Erythroblast (primary cell): ENCODE measurements at places on chromosomes 3 and 15.

DNA sequence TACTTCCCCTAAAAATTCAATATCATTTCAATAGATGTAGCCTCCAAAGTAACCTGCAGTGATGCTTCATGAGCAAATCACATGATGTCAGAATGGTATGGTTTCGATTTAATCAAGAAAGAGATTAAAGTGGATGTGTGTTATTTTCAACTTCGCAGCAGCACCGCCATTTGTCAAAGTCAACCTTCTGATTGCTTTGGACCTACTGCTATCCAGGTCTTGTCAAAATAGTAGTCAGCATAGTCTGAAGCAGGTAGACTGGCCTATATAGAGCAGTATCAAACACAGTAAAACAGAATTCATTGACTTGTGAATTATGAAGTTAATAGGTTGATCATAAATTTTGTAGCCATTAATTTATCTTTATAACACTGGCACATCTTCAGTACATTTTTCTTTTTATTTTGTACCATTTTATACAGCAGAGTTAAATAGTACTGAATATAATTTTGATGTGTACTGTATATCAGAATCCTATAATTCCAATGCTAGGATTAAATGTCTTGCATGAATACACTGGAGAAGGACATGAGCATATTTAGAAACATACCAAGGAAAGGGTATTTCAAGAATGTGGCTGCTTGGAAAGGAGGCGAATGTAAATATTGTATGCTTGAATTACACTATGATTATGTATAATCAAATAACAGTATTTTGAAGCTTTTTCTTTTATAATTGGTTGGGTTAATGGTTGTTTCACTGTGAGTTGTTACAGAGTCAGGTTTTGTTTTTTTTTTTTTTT is 79.6 kb downstream of the CDIN1 start:
- no peak for DNase-seq

DNA sequence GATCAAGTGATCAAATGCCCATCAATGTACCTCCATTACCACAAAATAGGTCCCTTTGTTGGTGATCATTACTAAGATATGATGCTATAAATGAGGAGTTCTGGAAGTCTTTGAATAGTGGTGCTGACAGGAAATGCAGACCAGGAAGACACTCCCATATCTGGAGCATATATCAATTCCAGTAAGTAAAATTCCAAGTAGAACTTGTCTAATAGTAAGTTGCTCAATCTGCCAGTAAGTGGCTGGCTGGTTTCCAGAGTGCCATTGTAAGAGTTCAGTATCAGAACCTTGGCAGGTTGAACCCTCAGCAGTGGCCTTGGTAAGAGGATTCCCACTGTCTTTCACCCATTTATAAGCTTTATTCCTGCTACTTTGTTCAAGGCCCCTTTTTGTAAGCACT is 379.9 kb upstream of the RBMS3 start:
- peak; percentile 2 for DNase-seq

GRCh38 chr3:120177707-120178306 is 83.6 kb upstream of the GSK3B start:
- no peak for DNase-seq

GRCh38 chr3:18252578-18252977 is 172.6 kb downstream of the SATB1 start:
- DNase-seq = no peak

- DNase-seq = no peak
Observed at GRCh38 chr3:161549261-161549660, 52.7 kb downstream of the OTOL1 start.

DNA sequence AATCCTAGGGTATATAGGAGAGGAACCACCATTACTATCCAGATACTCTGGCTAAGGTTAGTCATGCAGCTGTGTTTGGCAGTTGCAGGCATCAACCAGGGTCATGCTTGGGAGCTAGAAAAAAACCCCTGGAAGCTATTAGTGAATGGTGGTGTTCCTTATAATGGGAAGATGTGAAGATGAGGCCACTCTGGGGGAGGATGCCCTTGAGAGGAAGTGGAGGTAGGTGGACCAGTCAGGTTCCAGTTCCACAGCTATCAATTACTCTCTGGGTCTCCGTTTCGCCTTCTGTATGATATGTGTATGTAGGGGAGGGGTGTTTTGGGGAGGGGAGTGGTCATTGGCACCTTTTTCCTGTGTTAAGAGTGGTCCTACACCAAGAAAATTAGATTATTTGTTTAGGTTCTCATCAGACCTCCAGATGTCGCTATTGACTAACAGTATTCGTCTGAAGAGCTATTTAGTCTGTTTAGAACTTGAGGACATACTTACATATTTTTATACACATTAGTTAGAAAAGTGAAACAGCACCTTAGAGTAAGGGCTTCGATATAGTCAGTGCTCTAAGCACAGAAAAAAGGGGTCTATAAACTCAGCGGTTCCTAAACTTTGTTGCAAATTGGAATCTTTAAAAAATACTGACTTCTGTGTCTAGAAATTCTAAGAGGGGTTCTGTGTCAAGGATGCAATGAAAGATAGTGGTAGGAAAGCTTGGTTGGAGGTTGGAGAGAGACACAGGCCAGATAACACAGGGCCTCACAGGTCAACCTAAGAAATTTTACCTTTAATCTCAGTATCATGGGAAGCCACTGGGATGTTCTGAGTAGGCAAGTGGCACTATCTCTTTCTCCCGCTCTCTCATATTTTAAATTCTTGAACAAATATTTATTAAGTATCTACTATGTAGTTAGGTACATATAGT is 9.1 kb upstream of the HPS3 start:
- peak; percentile 70 for DNase-seq

DNA sequence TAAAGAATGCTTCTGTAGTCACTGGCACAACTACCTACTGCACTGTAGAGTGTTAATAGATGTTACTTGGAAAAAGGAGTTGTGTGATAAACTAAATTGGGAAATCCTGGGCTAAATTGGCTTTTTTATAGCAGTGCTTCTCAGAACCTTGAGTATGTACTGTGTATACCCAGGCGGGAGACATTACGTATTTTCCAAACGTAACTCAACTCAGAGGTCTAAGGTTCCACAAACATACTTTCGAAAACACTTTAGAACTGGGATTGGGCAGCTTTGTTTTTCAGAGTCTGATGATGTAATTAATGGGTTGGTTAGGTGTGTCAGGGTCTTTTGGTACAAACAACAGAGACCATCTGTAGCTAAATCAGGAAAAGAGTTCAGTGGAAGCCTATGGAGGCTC is 53.5 kb upstream of the CHST2 start:
- DNase-seq = no peak

- no peak for DNase-seq
Observed at GRCh38 chr3:14285548-14285925, 106.9 kb downstream of the LSM3 start.

DNA sequence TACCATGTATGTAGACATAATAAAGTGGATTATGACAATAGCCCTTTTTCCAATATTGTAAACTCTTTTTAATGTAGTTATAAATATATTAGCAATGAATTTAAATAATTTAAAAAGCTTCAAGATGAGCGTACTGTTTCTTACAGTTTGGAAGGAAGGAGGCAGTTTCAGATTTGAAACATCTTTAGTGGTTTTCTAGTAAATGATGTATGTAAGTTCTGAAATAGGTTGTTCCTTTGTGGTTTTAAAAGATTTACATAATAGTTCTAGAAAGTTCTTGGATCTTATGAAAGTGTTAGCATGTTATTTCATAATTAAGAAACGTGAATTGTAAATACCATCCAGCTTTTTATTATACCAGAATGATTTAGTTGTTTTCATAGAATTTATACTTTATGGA is 16.0 kb downstream of the DNAJC19 start:
- DNase-seq = no peak

DNA sequence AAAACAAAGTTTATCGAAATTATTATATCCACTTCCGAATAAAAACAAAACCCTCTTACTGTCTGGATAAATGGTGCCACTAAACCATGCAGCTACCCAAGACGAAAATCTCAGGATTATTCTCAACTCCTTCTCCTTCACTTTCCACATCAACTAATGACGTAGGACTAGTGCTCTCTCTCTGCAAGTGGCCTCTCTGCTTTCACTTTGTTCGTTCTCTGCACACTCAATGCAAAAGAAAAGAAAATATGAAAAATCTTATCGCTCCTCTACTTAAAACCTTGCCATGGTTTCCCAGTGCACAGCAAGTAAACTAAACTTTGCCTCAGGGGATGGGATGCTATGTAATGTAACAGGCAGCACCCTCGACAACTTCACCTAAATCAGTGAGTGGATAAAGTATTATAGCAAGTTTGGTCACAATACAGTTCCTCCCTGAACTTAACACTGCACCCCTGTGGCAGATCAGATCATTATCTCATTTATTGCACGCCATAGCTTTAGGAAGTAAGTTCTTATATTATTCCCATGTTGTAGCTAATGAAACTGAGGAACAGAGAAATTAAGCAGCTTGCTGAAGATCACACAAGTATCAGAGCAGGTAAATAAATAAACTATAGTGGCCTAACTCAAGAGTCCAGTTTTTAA is 262.7 kb upstream of the GADL1 start:
- no peak for DNase-seq

- DNase-seq = no peak
Observed at GRCh38 chr3:171228240-171228639, 201.7 kb upstream of the SLC2A2 start.

- DNase-seq = peak; percentile 86
Observed at GRCh38 chr3:128993461-128994172, at the start of gene CFAP92. TSS of gene CFAP92 (minus strand) at chr3:128994076. CDS start at chr3:128993304, 772 bp downstream.

- no peak for DNase-seq
Observed at GRCh38 chr3:152434142-152434541, 165.4 kb downstream of the MBNL1 start.

- DNase-seq = no peak
Observed at GRCh38 chr3:190378240-190378891, 9.6 kb upstream of the CLDN16 start.
